Hippocampal formation (tissue), 2 donors: ENCODE measurements at places on chromosomes 5 and 9.

DNA sequence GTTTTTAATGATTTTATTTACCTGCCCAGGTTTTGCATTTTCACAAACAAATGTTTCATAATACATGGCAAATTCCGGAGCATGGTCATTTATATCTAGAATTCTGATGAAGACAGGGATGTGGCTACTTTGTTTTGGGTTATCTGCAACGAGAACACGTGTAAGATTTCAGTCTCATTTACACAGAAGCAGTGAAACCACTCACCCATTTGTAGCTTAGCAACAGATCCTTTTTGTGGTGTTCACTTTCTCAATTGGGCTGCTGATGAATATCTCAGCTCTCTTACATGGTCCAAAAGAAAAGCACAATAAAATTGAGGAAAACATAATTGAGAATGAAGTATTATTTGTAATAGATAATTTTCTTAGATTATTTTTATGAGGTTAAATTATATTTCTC, 148.6 kb downstream of the CDH9 start:
- DNase-seq: no peak

GRCh38 chr5:66004216-66004615, 77.8 kb downstream of the ERBIN start:
- DNase-seq: no peak

DNA sequence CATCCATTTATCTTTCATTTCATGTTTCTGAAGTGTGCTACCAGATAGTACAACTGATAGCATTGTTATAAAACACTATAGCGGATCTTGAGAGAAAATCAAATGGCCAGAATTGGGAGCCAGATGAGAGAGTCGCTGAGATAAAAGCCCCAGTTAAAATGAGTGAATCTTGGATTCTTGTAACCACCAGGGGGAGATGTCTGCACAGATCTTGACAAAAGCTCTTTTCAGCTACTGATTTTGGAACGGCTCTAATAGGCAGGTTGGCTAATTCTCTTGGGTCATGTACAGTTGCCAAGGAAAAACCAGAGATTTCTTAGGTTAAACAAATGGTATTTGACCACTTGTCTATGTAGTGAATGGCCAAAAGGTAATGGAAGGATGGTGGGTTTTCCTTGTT, 21.7 kb downstream of the F2RL2 start:
- peak; percentile 22 for DNase-seq

- no peak for DNase-seq
Measured at GRCh38 chr9:20023961-20024571, 235.2 kb upstream of the SLC24A2 start.

- DNase-seq: no peak
Measured at GRCh38 chr5:62343428-62343827, 37.4 kb downstream of the KIF2A start.

- no peak for DNase-seq
Measured at GRCh38 chr9:95336281-95336680, 18.8 kb upstream of the FANCC start.

- no peak for DNase-seq
Measured at GRCh38 chr9:133189826-133190225, 19.2 kb downstream of the OBP2B start.

GRCh38 chr9:132235894-132236661, 74.2 kb downstream of the NTNG2 start:
- peak; percentile 67 for DNase-seq

GRCh38 chr5:155727512-155728145, 599.3 kb upstream of the SGCD start:
- DNase-seq: peak; percentile 12

DNA sequence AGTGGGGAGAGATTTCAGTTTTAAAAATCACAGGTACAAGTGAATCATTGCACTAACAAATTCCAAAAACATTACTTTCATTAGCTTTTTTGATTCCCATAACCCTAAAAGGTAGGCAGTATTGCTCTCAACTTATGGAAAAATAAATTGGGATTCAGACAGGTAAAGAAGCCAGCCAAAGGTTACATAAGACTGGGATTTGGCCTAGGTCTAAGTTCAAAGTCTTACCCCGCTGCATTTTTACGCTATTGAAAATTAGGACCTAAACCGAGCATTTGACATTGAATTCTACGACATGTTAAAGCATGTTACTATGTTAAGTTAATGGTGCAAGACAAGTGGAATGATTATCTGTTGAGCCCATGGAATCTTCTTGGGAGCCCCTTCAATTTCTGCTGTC, 89.6 kb downstream of the ENC1 start:
- no peak for DNase-seq

DNA sequence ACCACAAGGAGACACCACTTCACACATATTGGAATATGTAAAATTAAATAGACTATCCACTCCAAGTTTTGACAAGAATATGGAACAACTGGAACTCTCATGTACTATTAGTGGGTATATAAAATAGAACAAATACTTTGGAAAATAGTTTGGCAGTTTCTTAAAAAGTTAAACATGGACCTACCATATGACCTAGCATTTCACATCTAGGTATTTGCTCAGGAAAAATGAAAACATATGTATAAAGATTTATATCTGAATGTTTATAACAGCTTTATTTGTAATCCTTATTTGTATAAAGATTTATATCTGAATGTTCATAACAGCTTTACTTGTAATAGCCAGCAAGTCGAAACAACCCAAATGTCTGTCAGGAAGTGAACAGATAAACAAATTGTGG, 49.2 kb downstream of the ERP44 start:
- DNase-seq: no peak

DNA sequence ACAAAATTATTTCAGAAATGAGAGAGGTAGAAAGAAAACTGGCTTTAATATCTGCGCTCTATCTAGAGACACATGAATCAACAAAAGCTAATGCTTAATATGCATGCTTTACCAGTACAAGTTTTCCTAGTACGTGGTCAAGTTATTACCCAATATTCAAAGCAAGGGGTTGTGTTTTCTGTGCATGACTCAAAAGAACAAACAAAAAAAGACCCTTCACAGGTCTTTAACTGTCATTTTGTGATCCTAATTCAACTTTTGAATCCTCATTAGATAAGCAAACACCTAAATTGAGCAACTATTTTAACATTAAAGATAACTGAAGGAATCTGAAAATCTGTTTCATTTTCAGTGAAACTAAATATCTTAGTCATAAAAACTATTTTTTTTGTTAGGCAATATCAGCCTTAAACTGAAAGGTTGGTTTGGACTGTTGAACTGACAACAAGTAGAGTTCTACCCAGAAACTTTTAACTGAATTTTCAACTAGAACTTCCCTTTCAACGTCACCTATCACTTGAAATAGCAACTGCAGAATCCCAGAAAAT, 12.5 kb downstream of the ST8SIA4 start:
- DNase-seq: no peak

DNA sequence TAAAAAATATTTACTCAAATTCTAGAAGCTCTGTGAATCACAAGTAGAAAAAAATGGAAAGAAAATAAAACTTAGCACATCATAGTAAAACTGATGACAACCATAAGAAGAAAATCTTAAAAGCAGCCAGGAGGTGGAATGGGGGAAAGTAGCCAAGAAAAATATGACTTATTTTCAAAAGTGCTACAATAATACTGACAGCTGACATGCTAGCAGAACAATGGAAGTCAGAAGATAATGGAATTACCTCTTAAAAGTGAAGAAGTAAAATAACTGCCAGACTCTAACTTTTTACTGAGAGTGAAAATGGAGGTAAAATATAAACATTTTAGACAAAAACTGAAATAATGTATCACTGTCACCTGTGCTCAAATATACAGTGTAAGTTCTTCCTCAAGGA, 532.2 kb upstream of the SGCD start:
- no peak for DNase-seq

- DNase-seq: no peak
Measured at GRCh38 chr5:20636686-20637085, 648.7 kb upstream of the CDH18 start.

DNA sequence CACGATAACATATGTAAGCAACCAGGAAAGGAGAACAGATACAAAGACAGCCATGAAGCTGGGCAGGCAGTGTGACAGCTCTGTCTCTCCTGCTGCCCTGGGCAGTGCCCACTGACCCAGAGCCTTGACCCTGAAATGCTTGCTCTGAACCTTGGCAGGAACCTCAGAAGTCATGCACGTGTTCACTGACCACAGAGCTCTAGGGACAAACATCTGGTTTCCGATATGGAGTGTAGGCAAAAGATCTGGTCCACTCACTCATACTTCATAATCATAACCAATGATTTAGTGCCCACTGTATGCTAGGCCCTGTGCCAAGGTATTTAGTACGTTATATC, 102.6 kb downstream of the FSTL4 start:
- no peak for DNase-seq

DNA sequence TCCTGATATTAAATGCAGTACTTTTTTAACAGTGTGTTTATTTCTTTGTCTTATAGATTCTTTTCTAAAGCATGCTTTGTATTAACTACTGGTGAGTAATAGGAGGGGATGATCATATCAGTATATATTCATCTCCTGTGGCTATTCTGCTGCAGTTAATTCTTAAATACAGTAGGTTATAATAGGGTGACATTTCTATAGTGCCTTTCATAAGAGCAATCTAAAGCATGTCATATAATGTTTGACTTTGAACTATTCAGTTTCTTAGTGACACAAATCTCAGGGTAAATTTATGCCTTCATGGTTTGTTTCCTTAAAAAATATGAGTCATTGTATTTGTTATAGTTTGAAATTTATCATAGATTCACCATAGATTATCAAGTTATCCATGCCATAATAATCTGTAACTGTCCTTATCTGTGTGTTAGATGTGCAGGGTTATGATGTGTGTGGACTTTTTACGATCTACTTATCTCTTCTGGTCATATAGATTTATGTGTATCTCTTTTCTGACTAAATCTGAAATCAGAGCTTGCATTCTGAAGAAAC, 1019.5 kb downstream of the NR2F1-AS1 start:
- no peak for DNase-seq

DNA sequence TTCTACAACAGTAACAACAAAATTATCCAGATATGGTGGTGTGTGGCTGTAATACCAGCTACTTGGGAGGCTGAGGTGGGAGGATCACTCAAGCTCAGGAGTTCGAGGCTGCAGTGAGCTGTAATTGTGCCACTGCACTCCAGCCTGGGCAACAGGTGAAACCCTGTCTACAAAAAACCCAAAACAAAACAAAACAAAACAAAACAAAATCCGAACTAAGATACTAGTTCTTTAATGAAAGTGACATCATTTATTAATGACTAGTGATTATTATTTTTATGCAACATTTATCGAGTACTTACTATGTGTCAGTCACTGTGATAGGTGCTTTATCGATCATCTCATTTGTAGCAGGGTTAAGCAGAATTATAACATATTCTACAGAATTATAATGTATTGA, 196.9 kb upstream of the GDNF start:
- DNase-seq: no peak

GRCh38 chr9:134052491-134052890, 15.3 kb downstream of the BRD3 start:
- no peak for DNase-seq

GRCh38 chr9:108290839-108291585, 564.8 kb downstream of the ACTL7B start:
- DNase-seq: no peak

DNA sequence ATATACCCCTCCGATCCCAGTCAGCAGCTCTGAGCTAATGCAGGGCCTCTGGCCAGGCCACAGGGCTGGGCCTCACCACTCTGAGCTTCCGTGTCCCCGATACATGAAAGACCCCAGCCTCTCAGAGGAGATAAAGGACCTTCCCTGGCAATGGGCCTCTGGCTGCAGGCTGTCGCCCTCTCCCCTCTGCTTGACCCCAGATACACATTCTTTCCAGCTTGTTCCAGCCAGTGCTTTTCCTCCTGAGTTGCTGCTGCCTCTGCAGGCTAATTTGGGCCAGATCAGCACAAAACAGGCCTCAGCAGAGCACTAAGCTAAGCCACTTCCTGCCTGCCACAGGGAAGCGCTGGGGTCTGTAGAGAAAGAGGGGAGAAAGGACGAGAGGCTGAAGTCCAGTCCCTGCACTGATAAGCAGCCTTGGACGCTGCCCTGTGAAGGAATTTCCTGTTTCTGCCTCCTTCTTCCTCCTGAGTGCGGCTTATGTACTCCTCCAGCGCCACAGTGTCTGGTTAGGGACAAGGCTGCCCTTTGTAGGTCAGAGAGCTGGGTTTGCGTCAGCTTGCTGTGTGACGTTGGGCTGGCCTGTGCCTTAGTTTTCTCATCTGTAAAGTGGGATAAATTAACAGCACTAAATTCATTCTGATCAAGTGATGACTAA, 73.0 kb upstream of the IL17B start:
- no peak for DNase-seq

DNA sequence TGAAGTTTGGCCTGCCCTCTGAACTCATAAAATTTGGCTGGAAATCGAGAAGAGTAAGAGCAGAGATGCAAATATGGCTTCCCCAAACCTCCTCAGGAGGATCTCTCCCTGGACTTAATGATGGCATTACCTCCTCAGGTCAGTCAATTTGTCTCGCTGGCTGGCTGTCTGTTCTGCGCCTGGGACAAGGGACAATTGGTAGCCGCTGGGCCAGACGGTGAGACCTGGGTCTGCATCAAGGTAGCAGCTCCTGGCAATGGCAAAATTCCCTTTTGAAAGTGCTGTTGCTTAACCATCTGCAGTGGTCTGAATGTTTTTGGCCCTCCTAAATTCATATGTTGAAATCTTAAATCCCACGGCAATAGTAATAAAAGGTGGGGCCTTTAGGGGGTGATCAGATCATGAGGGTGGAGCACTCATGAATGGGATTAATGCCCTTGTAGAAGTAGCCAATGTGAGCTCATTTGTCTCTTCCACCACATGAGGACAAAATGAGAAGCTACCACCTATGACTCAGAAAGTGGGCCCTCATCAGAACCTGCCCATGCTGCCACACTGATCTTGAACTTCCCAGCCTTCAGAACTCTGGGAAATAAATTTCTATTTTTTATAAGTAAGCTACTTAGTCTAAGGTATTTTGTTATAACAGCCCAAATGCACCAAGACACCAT, 439.3 kb upstream of the KLF4 start:
- DNase-seq: no peak

DNA sequence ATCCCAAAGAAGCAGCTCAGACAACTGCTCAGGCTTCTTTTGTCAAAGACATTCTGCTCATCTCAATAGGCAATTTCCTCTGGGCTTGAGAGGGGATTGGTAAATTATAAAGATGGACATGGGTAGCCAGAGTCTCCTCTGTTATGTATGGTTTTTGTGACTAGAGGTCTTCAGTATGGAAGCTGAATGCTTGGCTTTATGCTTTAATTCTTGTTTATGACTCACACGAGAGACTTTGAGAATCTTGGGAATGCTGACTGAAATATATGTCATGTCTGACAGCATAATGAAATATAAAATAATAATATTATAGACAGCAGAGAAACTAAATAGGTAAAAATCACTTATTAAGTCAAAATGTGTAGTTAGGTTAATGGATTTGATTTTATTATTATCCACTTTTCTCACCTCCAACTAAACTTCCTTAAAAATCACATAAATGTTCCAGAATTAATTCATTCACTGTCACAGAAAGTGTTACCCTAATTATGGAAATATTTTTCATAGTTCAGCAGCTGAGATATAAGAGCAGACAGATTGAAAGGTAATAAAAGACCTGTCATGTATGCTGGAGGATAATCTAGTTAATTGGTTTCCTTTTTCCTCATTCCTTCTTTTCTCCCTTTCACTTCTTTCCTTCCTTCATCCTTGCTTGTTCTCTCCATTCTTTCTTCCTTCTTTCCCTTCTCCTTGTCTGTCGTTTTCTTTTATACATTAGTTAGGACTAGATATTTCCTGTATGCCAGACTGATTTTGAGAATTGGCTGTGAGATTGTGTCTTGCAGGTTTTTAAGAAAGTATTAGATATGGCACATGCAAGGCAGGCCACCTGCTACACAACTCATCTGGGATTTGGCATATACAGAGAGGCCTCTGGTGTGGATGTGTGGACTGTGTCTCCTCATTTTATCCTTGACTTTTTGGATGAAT, 1866.1 kb upstream of the NUDT12 start:
- DNase-seq: no peak

GRCh38 chr5:167579693-167580055, 711.8 kb upstream of the WWC1 start:
- DNase-seq: no peak
